Glomerular endothelial cell (primary cell): ENCODE measurements at places on chromosomes 3 and 15. TPM values are rescaled to one million over a fixed set of nuclear protein-coding genes. Genes with fewer than 3 reads are reported as not detected.

Gene CFAP20DC
- total RNA-seq: 1.2 and 6.7 TPM in 2 replicates

Gene BOC
- 2.2 and 4.2 TPM in 2 replicates for total RNA-seq

Gene PCOLCE2
- 0.58 and 1.1 TPM in 2 replicates for total RNA-seq

Gene CDHR4
- total RNA-seq: not detected in 2 replicates

Gene BTLA
- total RNA-seq: not detected in 2 replicates

Gene CORO2B
- total RNA-seq: 7.8 and 10.9 TPM in 2 replicates

Gene HES1
- total RNA-seq: 87.7 and 127 TPM in 2 replicates

Gene XRN1
- 30.9 and 47.5 TPM in 2 replicates for total RNA-seq

Gene CD200
- 0.92 and 9.9 TPM in 2 replicates for total RNA-seq

Gene GRK7
- total RNA-seq: not detected in 2 replicates

Gene SPATA12
- total RNA-seq: 0.15 and 0.18 TPM in 2 replicates

Gene CTDSPL
- total RNA-seq: 21.1 and 26.9 TPM in 2 replicates

Gene HRG
- total RNA-seq: not detected in 2 replicates

Gene TAGLN3
- total RNA-seq: 0.76 and 2.8 TPM in 2 replicates

Gene SCN11A
- total RNA-seq: 0.15 and 0.23 TPM in 2 replicates

Gene NAALADL2
- total RNA-seq: 0.19 and 1.3 TPM in 2 replicates

Gene ANKUB1
- not detected in 2 replicates for total RNA-seq

Gene SEMA5B
- total RNA-seq: not detected in 2 replicates

Gene IL1RAP
- total RNA-seq: 8.1 and 12.5 TPM in 2 replicates

Gene HRH1
- 13.3 and 23.5 TPM in 2 replicates for total RNA-seq

Gene ISLR2
- 0.12 TPM in 1 of 2 replicates, not detected in the other for total RNA-seq

Gene VIPR1
- 1.4 and 6.9 TPM in 2 replicates for total RNA-seq

Gene MAP6D1
- 5.3 and 10.0 TPM in 2 replicates for total RNA-seq

GRCh38 chr15:76988867-76989780 lies 5.8 kb upstream of the PSTPIP1 start:
- DNase-seq: no peak

DNA sequence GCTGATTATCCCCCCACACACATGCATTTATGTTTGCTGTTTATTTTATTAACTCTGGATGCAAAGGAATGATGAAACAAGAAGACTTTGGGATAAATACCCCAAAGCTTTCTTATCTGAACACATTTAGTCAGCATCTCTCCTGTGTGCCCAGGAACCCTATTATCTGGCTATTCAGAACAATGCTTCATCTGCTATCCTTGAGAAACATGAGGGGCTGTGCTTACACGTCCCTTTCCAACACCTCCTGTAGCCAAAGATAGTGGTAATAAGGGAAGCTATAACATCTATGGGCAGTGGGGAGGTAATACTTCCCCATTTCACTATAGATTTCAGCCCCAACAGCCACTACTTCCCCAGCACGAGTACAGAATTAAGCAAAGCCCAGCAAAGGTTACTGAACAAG lies 94.7 kb downstream of the SSR3 start:
- DNase-seq: no peak

GRCh38 chr3:192063570-192063969 lies 602.6 kb downstream of the PYDC2 start:
- no peak for DNase-seq

- DNase-seq: no peak
These were observed 51.5 kb upstream of the NANOGP8 start for GRCh38 chr15:35136321-35137189.

GRCh38 chr3:105417525-105418289 lies 51.0 kb downstream of the ALCAM start:
- no peak for DNase-seq

DNA sequence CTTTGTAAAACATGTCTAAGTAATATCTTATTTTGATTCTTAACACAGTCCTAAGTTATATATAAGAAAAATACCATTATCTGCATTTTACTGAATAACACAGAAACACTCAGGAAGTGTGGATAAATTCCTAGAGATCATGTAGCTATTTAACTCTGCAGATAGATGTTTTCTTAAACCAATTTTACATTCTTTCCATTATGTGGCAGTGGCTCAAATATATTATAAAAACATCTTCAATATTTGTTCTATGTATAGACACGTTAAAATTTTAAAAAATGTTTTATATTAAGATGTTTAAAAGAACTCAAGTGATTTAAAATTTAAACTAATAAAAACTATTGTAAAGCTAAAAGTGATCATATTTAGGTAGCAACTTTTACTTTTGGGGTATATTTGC lies 683.8 kb downstream of the DIPK2A start:
- no peak for DNase-seq

- DNase-seq: no peak
These were observed 283.4 kb upstream of the VEPH1 start for GRCh38 chr3:157786618-157787017.

GRCh38 chr15:58064980-58065444 lies 499 bp downstream of the ALDH1A2 start:
- DNase-seq: no peak

- DNase-seq: no peak
These were observed 620.3 kb downstream of the ZPLD1 start for GRCh38 chr3:103055021-103055520.

DNA sequence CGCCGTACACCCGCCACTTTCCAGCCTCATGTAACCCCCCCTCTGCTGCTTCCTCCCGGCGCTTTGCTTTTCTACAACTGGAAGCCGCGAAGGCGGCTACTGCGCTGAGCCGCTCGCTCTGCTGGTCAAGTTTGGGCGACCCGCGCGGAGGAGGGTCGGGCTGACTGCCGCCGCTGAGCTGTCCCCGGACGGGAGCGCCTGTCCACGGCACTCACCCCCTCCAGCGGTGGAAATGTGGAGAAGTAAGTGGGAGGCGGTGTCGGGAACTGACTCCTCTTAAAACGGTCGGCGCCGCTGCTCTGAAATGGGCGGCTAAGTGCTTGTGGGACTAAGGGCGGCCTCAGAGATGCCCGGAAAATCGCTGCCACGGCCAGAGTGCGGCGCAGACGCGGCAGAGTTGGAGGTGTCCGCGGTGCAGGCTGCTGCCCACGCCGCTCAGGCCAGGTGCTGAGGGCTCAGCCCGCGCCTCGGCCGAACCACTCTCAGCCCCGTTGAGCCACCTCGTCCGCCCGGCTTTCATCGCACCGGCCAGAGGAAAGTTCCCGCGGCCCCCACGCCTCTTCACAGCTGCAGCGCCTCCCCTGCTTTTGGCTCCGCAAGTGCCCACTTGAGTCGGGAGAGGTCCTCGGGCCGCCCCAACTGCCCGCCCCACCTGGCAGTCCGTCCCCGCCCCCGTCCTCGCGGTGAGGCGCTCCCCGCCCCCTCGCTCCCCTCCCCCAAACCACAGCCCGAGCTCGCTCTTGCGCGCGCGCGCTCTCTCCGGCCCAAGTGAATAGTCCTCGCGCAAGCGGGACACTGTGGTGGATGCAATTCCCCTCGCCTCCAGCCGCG lies at the start of gene EPHA6:
Gene EPHA6 (plus strand): TSS at position 775 of the 831 bp plus-strand sequence.
- no peak for DNase-seq

DNA sequence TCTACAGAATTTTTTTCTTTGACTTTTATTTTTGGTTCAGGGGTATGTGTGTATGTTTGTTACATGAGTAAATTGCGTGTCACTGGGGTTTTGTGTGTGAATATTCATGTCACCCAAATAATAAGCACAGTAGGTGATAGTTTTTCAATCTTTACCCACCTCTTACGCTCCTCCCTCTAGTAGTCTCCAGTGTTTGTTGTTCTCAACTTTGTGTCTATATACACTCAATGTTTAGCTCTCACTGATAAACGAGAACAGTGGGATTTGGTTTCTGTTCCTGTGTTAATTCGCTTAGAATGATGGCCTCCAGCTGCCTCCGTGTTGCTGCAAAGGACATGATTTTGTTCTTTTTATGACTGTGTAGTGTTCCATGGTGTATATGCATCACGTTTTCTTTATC lies 54.4 kb downstream of the MEF2A start:
- DNase-seq: no peak

GRCh38 chr3:9826815-9827573 lies 16.8 kb downstream of the RPUSD3 start:
- DNase-seq: no peak

DNA sequence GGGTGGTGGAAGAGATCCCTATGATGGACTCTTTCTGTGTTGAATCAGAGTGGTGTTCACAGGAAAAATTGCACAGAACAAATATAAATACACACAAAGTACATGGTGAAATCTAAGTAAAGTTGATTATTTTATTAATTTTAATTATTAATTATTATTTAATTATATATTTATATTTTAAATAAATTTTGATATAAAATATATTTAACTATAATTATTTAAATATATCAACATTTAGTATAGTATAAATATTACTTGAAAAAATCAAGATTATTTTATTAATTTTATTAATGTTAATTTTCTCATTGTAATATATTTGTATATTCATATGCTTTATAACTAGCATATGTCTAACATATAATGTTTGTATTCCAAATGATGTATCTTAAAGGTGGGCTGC lies 11.3 kb upstream of the ATP10A start:
- DNase-seq: no peak

- no peak for DNase-seq
These were observed 48.7 kb downstream of the MYH15 start for GRCh38 chr3:108461661-108462111.

DNA sequence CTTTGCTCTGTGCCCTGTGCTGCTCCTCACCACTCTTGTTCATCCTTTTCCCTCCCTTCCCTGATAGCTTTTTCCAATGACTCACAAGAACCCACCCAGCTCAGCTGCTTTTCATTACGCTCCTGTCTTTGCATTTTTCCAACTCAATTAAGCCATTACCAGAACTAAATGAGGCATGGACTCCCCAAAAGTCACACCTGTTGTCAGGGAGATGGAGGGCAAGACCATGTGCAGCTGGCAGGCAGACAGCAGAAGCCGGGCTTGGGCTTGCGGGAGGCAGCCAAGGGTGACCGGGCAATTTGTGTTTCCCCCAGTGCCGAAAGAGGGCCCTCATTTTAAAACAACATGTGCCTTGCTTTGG lies 64.3 kb downstream of the CASR start:
- no peak for DNase-seq

- no peak for DNase-seq
These were observed 32.8 kb downstream of the BDH1 start for GRCh38 chr3:197522881-197523441.

- no peak for DNase-seq
These were observed 27.2 kb upstream of the TMEM158 start for GRCh38 chr3:45253316-45253715.

DNA sequence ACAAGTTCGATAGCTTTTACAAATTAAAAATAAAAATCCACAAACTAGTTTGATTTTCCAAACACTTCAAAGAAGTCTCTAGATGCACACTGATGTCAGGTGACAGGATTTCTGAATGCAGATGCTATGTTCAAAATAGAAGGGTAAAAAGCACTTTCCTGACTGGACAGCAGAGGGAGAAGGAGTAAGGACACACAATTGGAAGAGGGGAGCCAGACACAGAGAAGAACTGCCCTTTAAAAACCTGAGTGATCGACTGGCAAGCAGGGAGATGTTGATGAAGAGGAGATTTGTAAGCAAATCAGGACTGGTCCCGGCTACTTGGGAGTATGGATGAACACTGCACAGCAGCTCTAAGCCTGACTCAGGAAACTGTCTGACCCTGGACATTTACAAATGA lies 612.8 kb downstream of the MAGI1 start:
- no peak for DNase-seq

- no peak for DNase-seq
These were observed 181.3 kb upstream of the CTDSPL start for GRCh38 chr3:37680401-37680800.

DNA sequence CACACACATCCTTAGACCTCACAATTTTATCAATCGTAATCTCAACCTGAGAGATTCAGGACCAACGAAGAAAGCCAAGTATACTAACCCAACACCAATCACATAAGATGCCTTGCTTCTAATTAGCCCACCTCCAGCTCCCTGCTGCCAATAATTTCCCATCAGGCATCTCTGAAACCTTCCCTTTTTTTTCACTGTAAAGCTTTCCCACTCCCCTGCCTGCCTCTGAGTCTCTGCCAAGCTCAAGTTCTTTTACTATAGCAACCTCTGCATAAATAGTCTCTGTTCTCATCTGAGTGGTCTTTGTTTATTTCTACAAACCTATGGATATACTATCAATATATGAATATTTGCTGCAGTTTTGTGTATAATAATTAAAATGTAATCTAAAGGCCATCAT lies 86.5 kb downstream of the PIK3CB start:
- DNase-seq: no peak

- no peak for DNase-seq
These were observed 6.3 kb upstream of the PIK3CA start for GRCh38 chr3:179141890-179142289.

- DNase-seq: no peak
These were observed 2.5 kb downstream of the OSBPL10 start for GRCh38 chr3:31978553-31978952.

DNA sequence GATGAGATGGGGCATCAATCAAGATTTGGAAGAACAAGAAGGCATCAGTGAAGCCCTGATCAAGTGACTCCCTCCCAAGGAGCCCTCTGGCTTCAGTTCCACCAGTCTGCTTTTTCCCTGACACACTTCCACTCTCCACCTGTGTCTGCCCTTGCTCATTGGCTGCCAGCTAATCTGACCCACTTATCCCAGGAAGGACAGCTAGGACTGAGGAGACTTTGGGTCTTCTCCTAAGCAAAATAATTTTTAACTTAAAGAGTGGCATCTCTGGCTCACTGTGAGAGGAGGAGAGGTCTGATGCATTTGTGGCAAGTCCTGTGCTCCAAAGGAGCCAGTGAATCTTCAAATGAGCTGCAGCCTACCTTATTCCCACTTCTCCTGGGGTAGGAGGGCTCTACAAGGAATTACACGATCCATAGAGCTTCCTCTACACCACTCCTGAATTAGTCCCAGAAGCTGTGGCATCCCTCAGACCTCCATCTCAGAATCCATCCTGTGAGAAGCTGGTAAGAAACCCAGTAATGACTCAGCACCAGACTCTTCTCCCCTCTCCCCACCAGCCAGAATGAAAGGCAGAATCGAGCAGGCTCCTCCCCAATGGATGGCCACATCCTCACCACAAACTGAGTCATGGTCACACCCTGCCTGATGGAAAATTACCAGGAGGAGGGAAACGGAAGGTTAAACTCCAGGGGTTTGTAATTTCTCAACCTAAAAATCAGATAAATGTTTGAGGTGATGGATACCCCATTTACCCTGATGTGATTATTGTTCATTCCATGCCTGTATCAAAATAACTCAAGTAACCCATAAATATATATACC lies 6.3 kb upstream of the PKM start:
- no peak for DNase-seq

GRCh38 chr3:18283680-18284079 lies 141.5 kb downstream of the SATB1 start:
- DNase-seq: no peak
